ENCODE measurements at places on chromosomes 4 and X.

- peak; percentile 65 for DNase-seq
Observed at GRCh38 chr4:78569306-78569821, 17.8 kb downstream of the ANXA3 start.

- DNase-seq, result no peak
Observed at GRCh38 chr4:38662522-38663089, 1.4 kb upstream of the KLF3 start.

DNA sequence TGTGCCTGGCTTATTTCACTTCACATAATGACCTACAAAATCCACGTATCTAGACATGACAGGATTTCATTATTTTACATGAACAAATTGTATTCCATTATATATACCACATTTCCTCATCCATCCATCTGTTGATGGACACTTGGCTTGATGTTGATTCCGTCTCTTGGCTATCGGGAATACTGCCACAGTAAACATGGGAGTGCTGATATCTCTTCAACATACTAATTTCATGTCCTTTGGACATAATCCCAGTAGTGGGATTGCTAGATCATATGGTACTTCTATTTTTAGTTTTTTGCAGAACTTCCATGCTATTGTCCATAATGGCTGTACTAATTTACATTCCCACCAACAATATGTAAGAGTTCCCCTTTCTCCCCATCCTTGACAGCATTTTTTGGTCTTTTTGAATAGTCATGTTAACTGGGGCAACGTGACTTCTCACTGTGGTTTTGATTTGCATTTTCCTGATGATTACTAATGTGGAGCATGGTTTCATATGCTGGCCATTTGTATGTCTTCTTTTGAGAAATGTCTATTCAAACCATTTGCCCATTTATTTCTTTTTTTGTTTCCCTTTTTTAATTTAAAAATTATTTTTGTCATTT, 68.9 kb downstream of the HTRA3 start:
- DNase-seq, result no peak

- no peak for DNase-seq
Observed at GRCh38 chr4:134807231-134807745, 605.7 kb upstream of the PABPC4L start.

DNA sequence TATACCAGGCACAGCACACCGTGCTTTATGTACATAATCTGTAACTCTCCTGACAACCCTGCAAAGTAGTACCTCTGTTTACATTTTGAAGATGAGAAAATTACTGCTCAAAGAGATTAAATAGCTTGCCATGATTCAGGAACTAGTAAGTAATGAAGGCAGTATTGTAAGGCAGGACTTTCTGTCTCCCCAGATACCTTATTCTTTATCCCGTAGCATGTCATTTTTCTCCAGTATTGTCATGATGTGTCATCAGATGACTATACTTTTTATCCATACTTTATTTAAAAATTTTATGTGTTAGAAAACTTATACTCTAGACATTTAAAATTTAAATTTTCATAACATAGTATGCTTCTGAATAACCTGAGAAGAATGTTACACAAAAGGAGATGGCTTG, 188.3 kb upstream of the NUDT6 start:
- DNase-seq, result no peak

- DNase-seq, result no peak
Observed at GRCh38 chr4:151709587-151709986, 51.2 kb downstream of the GATB start.

- DNase-seq, result no peak
Observed at GRCh38 chr4:25654971-25655963, at the start of gene SLC34A2. Gene SLC34A2, plus strand, starts transcription at chr4:25655851. Its CDS starts 6,650 bp downstream, at chr4:25662501.

GRCh38 chr4:79247695-79248394, 78.0 kb downstream of the NAA11 start:
- no peak for DNase-seq

- DNase-seq, result no peak
Observed at GRCh38 chr4:150199056-150199455, 120.8 kb downstream of the DCLK2 start.

DNA sequence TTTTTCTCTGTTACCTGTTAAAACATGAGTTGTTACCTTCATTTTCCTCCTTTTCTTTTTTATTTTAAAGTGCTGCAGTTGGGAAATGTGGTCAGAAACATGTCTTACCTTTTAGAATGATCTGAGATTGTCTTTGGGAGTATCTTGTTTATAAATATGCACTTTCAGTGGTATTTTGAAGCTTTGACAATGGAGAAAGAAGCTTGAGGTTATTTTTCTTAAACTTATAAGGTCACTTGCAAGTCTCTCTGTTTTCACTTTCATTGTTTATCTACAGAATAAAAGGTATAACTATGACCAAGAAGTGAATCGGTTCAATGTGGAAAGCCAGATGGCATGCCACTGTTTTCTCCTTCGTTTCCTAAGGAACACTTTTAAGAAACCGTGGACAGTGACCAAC, 167.5 kb upstream of the SLC7A11 start:
- no peak for DNase-seq

- no peak for DNase-seq
Observed at GRCh38 chrX:630612-631496, at the start of gene SHOX. Gene SHOX, plus strand, starts transcription at chrX:630791. Its CDS starts 107 bp downstream, at chrX:630898.

- DNase-seq, result peak; percentile 44
Observed at GRCh38 chr4:102614801-102615200, 113.6 kb downstream of the NFKB1 start.

DNA sequence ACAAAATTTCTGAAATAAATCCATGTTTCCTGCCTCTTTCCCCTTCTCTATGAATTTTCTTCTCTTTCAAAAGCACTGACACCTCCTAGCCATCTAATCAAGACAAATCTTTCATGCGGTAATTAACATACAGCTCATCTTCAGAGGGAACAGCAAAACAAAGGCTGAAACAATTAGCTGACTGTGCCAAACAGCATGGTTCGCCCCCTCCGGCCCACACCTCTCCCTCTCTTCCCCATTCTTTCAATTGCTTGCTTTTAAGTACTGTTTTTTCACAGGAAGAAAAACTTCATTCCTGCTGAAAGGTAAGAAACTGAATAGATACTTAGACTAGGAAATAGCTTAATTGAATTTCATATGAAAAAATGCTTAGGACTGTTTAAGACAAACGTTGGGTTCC, 291.1 kb upstream of the NOCT start:
- no peak for DNase-seq
